ENCODE measurements at places on chromosomes 16 and 17.

GRCh38 chr17:50731575-50732460 is 12.4 kb downstream of the LUC7L3 start:
- no peak for DNase-seq

GRCh38 chr17:79152110-79152509 is 77.5 kb downstream of the ENGASE start:
- DNase-seq: no peak

- no peak for DNase-seq
Observed at GRCh38 chr17:35083071-35083470, 19.6 kb upstream of the RFFL start.

GRCh38 chr16:14509055-14509454 is 121.0 kb downstream of the PARN start:
- no peak for DNase-seq

- no peak for DNase-seq
Observed at GRCh38 chr16:85136213-85136701, 24.0 kb upstream of the CIBAR2 start.
